CD4-positive, alpha-beta T cell (primary cell): ENCODE measurements at places on chromosomes 3 and 15.
A peak's percentile ranks its signal among the peaks of the same experiment; 100 is the strongest.

GRCh38 chr15:42082823-42083604, 11.3 kb downstream of the PLA2G4D start:
- no peak for DNase-seq

DNA sequence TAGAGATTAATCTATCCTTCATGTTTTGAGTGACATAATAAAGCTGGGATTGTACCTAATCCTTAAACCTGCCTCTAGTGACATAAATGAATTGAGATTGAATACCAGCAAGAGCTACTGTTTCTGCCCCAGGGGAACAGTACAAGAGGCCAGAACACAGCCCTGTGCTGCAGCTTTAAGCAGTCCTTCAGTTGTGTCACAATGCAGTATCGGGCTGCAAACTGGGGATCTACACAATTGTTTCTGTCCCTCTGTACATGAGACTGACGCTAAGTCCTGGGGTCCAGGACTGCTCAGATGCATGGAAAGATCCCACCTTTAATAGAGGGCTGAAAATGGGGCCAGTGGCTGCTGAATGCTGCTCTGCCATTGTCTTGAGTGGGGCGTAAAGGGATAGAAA, 87.5 kb downstream of the MINAR1 start:
- DNase-seq = no peak

- DNase-seq = no peak
These were observed 50.6 kb upstream of the SGO1 start for GRCh38 chr3:20236603-20237002.

DNA sequence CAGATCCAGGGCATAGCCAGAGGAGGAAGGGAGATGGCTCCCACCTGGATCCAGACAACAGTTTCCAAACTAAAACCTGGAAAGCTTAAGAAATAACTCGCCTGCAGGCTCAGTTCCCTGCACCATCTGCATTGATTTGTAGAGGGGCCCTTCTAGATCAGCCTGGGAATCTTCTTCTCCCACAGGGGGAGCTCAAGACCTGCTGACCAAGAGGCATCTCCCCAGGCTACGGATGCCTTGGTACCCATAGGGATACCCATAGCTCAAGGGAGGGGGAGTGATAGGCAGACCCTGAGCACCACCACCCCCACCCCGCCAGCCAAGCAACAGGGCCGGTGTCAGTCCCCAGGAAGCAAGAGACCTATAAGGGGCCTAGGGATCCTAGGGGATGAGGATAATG, 28.0 kb upstream of the DCLK3 start:
- DNase-seq = no peak

DNA sequence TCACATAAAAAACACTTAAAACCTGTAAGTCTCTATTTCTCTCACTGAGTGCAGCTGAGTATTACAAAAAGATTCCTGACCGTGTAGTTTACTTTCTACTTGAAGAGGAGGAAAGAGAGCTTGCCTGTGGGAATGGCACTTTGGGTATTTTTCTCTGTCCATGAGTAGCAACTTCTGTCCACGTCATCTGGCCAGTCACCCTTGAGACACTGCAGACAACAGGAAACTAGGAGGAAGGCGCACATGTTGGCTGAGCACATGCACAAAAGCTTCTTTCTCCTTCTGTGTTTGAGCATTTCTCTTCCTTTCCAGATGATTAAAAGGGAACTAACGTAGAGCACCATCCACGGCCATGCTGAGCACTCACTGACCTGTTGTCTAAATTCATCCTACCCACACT, 19.7 kb downstream of the STARD5 start:
- no peak for DNase-seq

- DNase-seq = no peak
These were observed 17.8 kb downstream of the TTC14 start for GRCh38 chr3:180619723-180620122.

DNA sequence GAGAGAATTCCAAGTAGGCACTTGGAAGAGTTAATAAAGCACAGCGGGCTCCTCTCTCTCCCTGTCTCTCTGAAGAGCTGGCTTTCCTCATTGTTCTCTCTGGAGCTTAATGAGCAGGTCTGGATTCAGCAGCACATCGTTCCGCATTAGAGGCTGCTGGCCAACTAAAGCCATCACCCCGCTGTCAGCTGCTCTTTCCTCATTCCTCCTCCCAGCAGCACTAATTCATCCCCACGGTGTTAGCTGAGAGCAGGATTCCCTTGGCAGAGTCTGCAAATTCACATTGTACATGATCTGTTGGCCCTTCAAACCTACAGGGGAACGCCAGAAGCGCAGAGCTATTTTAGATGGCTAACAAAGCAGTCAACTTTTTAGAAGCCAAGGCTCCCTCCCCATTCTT, 44.2 kb downstream of the SGO1 start:
- DNase-seq = no peak

- no peak for DNase-seq
These were observed 19.3 kb upstream of the TSC22D2 start for GRCh38 chr3:150388498-150389418.

GRCh38 chr3:98735761-98736269, 27.3 kb upstream of the ST3GAL6 start:
- DNase-seq = no peak

DNA sequence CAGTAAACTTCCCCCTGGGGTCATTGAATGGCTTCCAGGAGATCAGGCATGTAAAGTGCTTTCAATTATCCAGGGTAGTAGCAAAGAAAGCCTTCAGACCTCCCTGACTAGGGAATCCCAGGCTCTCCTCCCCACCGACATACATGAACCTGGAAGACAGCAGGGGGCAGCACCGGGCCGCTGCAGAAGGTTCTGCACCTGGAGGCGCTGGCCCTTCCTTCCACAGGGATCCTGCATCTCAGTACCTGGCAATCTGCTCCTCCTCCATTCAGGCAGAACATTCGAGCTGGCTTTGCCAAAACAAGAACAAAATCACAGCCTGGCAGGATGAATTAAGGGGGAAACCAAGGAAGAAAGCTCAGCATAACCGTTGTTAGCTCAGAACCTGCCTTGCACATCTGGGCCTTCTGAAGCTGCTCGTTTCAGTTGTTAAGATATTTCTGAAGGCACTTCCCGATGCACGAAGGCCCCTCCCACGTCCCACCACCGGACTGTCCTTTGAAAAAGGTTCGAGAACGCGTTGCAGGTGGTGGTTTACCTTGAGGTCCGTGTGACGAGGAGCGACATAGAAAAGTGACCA, 237.7 kb downstream of the SLCO3A1 start:
- DNase-seq = no peak

GRCh38 chr3:7447197-7447769, 586.4 kb downstream of the GRM7 start:
- DNase-seq = no peak

DNA sequence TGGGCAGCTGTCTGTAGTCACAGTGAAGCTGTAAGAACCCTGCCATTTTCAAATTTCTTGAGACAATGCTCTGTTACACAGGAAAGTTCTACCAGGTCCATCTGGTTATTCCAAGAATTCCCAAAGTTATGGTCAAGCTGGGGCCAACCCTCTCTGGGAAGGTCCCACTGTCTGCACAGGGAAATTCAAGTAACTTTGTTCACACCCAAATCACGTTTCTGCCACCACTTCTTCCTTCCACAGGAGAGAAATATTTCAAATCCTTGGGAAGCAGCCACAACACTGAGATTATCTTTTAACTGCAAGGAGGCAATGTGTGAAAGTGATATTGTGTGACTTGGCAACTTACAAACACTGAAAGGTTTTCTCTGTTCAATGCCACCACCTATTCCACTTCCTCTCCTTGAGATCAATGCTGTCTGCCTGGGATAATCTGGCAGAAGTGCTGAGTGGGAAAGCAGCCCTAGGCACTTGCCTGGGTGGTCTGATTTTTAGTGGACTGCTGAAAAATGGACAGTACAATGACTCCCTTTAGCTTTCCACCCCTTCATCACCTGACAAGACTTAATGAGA, 5.6 kb downstream of the SCAMP2 start:
- no peak for DNase-seq

DNA sequence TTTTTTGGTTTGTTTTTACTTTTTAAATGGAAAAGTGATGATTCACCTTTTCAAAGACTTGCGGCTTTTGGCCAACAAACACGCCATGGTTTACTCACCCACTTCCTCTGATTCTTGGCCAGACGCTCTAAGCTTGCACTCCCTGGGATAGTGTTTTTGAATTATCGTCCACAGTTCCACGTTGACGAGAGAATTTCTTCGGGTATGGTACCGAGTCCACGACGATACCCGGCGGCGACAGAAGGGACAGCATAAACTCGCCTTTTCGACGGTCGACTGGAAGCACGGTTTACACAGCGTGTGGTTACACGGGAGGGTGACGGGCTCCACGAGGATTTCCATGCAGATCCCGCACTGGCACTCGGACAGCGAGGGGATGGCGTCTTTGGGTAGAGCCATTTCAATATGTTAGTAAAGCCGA, 783 bp downstream of the RNF168 start:
- peak; percentile 81 for DNase-seq

DNA sequence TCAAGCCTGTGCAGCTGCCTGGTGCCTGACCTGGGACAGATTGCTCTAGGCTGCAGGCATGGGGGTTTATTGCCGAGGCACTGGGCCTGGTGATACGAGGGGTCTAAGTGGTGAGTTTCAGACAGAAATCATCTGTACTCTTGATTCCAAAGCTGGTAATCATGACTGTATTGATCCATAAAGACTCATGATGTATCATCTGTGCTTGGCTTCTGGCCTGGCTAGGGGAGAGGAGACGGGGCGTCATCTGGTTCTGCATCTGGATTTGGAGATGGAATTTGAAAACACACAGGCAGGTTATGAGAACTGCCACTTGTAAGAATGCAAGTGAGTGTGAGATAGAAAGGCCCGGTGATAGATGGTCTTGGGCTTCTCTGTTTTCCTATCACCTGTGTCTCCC, 337.4 kb upstream of the C2CD4B start:
- no peak for DNase-seq
